Stimulated activated CD8-positive, alpha-beta memory T cell treated with anti-CD3 and anti-CD28 coated beads, Interleukin-2, amount 100 ng/mL, for 1 hour (primary cell): ENCODE measurements at places on chromosomes 5 and 9.

DNA sequence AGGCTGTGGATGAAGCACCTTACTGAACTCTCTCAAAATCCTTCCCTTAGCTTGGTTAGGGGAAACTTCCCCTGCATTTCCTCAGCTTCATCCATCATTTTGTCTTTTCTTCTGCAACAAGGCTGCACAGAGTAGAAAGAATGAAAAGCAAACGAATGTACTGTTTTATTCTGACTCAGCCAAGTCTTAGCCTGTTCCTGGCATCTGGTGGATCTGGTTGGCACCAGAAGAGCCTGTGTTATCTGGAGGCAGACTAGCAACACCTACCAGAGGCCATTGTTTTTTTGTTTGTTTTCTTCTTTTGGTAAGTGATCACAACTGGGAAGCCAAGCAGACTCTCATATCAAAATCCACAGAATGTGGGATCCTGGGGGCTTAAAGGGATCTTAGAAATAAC, 200.7 kb downstream of the FANCC start:
- DNase-seq: no peak

DNA sequence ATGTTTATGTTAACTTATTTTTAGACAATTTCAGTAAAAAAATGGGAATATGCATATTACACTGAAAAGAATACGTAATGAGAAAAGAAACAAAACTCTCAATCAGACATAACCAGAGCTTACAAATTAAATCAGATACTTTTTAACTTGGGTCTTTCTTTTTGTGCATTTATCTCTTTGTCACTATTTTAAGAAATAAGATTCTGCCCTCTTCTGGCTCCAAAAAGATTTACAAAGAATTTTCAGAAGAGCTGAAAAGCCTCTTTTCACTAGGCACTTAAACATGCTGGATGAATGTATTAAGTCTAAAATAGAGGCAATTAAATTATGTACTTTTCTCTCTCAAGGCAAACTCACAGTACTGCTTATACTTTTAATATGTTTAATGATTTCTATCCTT, 55.5 kb downstream of the CEP120 start:
- DNase-seq: no peak

- no peak for DNase-seq
These were observed 161.3 kb downstream of the SNCAIP start for GRCh38 chr5:122473138-122473843.

GRCh38 chr5:99543841-99544240, 615.0 kb upstream of the CHD1 start:
- no peak for DNase-seq

- DNase-seq: no peak
These were observed 29.1 kb upstream of the ANKRD31 start for GRCh38 chr5:75265731-75266130.

DNA sequence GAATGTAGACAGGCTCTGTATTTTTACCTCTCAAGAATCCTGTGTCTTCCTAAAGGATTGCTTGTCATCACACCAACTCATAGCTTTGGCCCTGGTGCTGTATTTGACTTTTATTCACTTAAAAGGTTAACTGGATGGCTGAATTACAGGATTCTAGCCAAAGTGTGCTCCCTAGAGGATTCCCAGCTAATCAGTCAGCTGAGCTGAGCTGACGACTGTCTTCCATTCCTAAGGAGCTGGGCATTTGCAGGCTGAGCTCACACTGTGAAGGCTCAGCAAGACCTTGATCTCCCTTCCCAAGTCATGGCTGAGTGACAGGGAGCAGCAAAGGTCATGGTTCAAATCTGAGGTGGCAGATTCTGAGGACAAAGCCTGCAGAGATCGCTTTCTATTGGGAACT, 59.0 kb upstream of the PALM2AKAP2 start:
- no peak for DNase-seq

GRCh38 chr9:121324316-121324715, 45.7 kb downstream of the STOM start:
- no peak for DNase-seq

DNA sequence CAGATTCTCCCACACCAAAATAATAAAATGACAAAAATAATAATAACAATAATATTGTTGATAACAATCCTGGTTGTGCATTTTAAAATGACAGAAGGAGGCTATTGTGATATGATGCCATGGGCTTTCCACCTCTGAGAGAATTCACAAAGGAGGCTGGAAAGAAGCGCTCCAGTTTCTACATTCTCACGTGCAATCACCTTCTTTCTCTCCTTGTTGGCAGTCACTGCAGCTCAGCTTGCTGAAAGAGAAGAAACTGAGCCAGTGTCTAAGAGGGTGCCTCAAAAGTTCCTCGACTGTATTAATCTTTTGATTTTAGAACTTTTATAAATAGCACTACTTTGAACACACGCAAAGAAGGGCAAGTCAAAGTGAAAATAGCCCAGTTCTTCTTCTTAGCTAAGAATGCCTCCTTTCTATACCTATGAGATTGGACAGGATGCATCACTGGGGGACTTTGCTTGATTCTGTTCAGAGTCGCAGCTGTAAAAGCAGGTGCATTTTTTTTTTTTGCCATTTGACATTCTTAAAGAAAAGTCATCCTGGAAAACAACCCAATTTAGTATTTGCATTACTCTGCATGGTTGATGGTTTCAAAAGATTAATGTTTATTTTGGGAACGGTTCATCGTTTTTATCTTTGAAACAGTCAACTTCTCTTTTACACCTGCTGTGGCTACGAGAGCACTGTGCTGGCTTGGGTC, 12.4 kb upstream of the SUB1 start:
- DNase-seq: no peak

- DNase-seq: no peak
These were observed 9.5 kb upstream of the NADK2 start for GRCh38 chr5:36251218-36251617.

DNA sequence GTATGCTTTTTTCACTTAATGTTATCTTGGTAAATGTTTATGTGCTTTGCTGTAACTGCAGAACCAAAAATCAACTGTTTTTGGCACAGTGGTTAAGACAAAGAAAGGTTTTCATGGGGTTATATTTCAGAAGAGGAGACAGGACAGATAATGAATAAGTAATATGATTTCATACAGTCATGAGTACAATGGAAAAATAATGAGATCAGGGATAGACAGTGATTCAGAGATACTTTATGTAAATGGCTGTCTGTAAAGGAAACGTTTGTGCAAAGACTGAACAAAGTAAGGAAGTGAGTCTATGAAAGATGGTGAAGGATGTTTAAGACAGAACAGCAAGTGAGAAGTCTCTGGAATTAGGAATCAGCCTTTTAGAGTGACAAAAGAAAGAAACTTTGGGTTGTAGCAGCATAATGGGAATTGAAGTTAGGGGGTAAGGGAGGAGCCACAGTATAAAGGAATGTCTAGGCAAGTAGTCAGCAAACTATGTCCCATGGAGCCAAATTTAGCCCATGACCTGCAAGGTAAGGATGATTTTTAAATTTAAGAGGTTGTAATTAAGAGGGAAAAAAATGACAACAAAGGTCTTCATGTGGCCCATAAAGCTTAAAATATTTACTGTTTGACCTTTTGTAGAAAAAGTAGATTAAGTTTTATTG, 55.0 kb downstream of the TNPO1 start:
- no peak for DNase-seq

DNA sequence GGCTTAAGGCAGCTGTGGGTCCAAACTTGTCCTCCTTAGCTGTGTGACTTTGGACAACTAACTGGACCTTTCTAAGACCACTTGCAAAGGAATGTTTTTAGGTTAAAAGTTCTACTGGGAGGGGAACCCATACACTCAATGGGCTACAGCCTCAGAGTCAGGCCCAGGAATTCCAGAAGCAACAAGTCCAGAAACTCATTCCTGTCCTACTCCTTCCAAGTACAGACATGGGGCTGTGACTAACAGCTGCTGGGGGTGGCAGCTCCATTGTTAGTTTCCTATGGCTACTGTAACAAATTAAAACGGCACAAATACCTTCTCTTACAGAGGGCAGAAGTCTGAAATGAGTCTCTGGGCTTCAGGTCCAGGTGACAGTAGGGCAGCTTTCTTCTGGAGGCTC, 12.4 kb upstream of the AKNA start:
- DNase-seq: no peak

GRCh38 chr5:148376198-148376597, 7.6 kb upstream of the FBXO38 start:
- no peak for DNase-seq

DNA sequence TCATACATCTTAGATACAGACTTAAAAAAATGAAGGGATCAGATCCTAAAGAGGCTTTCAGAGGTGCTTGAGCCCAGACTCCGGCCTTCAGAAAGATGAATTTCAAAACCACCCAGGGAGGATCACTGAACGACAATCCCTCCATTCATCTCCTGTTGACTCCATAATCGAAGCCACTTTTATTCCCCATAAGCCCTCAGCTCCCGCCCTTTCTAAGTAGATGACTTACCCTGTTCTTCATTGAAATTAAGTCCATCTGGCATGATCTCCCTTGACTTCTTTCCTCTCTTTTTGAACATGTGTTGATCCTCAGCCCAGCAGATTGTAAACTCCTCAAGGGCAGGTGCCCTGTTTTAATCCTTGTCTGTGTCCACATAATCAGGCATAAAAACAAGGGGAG, 50.8 kb upstream of the ASTN2 start:
- no peak for DNase-seq

DNA sequence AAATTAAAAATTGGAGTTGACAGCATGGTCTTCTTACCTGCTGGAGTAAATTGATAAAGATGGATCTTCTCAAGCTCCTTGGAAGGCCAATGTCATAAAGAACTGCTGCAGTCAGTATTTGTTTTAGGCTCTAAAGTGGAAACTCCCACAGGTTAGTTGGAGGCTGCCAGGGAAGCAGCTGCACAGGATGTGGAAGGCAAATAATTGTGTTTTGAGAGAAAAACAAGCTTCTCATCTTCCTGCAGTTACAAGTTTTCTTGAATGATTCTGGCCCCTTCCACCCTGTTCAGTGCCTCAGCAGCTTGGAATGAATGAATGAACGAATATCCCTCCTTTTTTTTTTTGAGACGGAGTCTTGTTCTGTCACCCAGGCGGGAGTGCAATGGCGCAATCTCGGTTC, 13.9 kb downstream of the MROH2B start:
- DNase-seq: no peak

- DNase-seq: no peak
These were observed 28.8 kb downstream of the IL12B start for GRCh38 chr5:159301466-159301865.

DNA sequence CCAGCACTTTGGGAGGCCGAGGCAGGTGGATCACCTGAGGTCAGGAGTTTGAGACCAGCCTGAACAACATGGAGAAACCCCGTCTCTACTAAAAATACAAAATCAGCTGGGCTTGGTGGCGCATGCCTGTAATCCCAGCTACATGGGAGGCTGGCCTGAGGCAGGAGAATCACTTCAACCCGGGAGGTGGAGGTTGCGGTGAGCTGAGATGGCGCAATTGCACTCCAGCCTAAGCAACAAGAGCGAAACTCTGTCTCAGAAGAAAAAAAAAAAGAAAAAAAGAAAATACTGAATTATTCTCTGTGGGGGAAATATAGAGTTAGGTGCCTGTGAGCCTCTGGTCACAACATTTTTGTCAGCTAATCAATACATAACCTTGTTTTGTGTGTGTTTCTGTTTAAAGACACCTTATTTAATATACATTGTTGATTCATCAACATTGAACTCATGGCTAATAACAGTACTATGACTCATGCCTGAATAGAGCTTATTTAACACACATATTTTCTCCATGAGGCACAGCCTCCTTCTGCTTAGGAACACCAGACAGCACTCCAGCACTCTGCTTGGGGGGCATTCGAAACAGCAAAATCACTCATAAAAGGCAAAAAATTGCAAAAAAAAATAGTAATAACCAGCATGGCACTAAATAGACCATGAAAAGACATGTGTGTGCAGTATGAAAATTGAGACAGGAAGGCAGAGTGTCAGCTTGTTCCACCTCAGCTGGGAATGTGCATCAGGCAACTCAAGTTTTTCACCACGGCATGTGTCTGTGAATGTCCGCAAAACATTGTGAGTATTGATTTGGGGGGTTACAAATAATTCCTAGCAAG, at the start of gene IL31RA:
Gene IL31RA, plus strand, starts transcription at position 519 of the 836 bp plus-strand sequence. Its CDS starts 214 bp downstream, at position 733.
- DNase-seq: no peak
